ENCODE measurements at places on chromosomes 3 and 15. TPM values are rescaled to one million over a fixed set of nuclear protein-coding genes. Genes with fewer than 3 reads are reported as not detected.

- peak overlapping the region; percentile 51 for H3K4me3 ChIP-seq
- peak overlapping the region; percentile 76 for H3K27ac ChIP-seq
- peaks cover 19% of the 10 kb centered on the region for H3K4me1 ChIP-seq
- no peaks in the 10 kb centered on the region for H3K36me3 ChIP-seq
- DNase-seq, result no peak
Observed at GRCh38 chr15:40941068-40941527, 12.0 kb downstream of the DLL4 start.

DNA sequence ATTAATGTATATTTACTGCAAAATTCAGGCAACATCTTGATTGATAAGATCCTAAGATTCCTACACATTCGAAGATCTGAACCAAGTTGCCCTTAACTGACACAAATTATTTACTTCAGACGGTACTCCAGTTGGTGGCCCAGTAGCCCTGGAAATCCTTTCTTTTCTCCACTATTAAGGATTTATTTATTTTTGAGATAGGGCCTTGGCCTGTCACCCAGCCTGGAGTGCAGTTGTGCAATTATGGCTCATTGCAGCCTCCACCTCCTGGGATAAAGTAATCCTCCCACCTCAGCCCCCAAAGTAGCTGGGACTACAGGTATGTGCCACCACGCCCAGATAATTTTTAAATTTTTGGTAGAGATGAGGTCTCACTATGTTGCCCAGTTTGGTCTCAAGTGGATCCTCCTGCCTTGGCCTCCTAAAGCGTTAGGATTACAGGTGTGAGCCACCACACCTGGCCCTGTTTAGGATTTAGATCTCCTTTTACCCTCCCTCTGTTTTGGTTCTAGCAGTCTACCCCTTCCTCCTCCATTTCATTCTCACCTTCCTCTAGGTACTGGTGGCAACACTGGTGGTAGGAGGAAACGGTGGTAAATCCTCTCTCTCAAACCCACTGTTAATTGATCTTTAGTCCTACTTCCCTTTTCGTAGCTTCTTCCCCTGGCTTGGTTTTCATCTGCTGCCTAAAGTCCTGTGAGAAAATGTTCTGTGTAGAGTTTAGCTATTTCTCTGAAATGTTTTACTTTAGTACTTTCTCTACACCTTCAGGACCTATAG is 12.7 kb upstream of the ZNF609 start:
- no peaks in the 10 kb centered on the region for H3K36me3 ChIP-seq
- peaks cover 16% of the 10 kb centered on the region for H3K4me1 ChIP-seq
- no peak overlapping the region for H3K27ac ChIP-seq
- no peak overlapping the region for H3K4me3 ChIP-seq
- no peak for DNase-seq

GRCh38 chr3:154971341-154971740 is 108.8 kb upstream of the MME start:
- no peak for DNase-seq
- H3K27ac ChIP-seq, result no peak overlapping the region
- H3K4me3 ChIP-seq, result no peak overlapping the region
- no peaks in the 10 kb centered on the region for H3K27me3 ChIP-seq

- H3K4me1 ChIP-seq, result no peaks in the 10 kb centered on the region
- no peak overlapping the region for H3K27ac ChIP-seq
- H3K36me3 ChIP-seq, result no peaks in the 10 kb centered on the region
- no peak overlapping the region for H3K4me3 ChIP-seq
Observed at GRCh38 chr3:194376241-194376560, 6.7 kb upstream of the LRRC15 start.

DNA sequence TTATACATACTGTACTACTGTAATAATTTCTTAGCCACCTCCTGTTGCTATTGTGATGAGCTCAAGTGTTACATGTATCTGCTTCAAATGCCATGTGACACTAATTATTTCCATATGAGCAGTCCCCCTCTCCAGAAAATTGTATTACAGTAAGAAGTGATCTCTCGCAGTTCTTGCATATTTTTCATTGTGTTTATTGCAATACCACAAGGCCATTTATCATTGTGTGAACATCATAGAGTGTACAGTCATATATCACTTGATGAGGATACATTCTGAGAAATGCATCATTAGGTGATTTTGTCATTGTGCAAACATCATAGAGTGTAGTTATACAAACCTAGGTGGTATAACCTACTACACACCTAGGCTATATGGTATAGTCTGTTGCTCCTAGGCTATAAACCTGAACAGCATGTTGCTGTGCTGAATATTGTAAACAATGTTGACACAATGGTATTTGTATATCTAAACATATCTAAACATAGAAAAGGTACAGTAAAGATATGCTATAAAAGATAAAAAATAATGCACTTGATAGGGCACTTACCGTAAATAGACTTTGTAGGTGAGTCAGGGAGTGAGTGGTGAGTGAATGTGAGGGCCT is 189.6 kb upstream of the MLF1 start:
- H3K36me3 ChIP-seq, result no peaks in the 10 kb centered on the region
- no peak overlapping the region for H3K27ac ChIP-seq
- no peaks in the 10 kb centered on the region for H3K4me1 ChIP-seq
- no peak overlapping the region for H3K4me3 ChIP-seq
- DNase-seq, result peak; percentile 55

GRCh38 chr3:44950275-44950734 is 25.7 kb downstream of the ZDHHC3 start:
- 0 out of 2 replicates have a peak, but pooled peaks cover 4% of the 10 kb centered on the region for H3K4me1 ChIP-seq
- no peak overlapping the region for H3K4me3 ChIP-seq
- DNase-seq, result no peak
- H3K36me3 ChIP-seq, result no peaks in the 10 kb centered on the region

DNA sequence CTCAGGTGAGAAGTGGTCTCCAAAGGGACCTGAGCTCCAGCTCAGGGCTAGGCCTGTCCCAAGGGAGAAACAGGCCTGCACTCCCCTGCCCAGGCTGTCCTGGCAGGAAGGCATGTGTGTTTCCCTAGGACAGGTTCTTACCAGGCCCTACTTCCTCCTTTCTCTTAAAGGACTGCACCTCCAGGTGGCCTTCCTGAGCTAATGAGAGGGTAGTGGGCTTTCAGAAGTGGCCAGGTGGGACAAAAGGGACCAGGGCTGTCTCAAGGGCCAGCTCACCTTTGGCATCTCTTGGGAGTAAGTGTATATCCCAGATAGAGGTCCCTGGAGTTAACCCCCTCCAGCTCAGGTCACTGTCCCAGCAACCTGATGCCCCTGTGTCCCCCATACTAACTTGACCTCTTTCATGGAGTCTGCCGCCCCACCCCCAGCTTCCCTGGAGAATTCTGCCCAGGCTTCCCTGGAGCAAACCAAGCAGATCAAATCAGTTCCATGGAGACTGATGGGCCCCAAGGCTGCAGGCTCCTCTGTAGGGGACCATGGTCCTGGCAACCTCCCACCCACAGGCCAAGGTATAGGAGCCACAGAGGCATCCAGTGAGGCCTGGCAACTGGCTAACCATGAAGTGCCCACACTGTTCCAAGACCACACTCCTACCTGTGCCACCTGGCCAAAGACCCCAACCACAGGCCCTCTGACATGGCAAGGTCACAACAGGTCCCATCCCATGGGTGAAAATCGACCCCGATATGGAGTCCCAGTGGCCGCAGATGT is 67.6 kb downstream of the ZNF445 start:
- no peak for DNase-seq
- no peak overlapping the region for H3K27ac ChIP-seq
- no peaks in the 10 kb centered on the region for H3K27me3 ChIP-seq
- no peaks in the 10 kb centered on the region for H3K36me3 ChIP-seq

GRCh38 chr3:110518031-110518430 is 553.6 kb upstream of the NECTIN3 start:
- H3K27me3 ChIP-seq, result no peaks in the 10 kb centered on the region
- H3K4me3 ChIP-seq, result no peak overlapping the region
- DNase-seq, result no peak
- no peaks in the 10 kb centered on the region for H3K4me1 ChIP-seq

DNA sequence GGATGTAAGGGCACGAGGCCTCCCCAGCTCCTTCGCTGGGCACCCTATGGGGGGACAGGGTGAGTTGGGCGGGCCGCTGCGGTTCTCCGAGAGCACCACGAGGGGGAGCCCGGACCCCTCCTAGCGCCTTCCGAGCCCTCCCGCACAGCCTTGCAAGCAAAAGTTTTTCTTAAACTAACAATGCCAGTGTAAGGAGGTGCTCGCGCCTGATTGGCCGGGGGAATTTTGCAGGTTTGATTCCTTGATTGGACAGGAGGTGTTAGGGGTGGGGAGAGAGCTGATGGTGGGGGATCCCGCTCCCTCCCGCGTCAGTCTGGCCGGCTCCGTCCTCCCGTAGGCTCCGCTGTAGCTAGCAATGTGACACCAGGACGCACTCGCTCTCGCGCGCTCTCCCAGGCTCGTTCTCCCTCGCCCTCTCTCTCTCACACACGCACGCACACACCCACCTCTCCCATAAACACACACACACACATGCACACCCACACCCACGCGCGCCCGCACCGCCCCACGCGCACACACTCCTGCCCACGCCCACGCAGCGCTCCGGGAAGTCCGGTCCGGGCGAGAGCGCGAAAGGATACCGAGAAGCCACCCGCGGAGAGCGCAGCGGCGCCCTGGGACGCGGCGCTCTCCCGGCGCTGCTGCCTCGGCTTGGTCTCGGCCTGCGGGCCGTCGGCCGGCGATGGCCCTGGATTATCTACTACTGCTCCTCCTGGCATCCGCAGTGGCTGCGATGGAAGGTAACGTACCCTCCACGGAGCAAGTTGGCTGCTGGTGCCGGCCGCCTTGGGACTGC is at the start of gene EPHB1:
Gene EPHB1, plus strand, starts transcription at position 311 of the 796 bp plus-strand sequence.
- peak within 1 kb of the TSS; percentile 45 for H3K4me3 ChIP-seq
- H3K4me1 ChIP-seq, result no peaks in the 10 kb centered on the region
- peak; percentile 54 for DNase-seq
- H3K36me3 ChIP-seq, result no peaks in the 10 kb centered on the region

DNA sequence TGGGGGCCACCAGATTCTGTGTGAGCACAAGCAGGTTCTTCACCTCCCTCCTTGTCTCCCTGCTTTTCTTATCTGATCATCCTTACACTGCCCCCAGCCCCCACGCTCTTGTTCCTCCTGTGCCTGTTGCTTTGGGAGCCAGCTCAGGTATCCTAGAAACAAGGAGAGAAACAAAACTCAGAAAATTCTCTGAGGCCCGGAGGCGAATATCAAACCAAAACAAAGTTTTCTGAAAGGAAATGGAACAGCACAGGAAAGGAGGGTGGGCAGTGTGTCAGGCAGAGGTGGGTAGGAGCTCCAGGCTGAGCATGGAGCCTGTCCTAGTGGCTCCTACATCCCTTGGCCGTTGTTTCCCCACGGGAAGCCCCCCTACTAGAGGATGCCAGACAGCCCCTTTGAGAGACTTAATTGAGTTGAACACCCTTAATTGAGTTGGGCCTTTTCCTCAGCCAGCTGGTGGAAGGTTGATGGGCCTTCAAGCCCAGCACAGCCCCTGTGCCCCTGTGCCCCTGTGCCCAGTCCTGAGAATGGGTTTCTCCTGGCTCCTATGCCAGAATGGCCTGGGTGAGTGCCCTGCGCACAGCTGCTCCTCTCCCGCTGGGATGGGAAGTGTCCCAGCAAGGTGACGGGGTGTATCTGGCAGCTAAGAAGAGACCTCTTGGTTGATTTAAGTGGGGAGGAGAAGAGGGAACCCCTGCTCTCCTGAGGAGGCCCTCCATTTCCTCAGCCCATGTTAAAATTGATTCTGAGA is 22.8 kb upstream of the JMJD7 start:
- H3K27ac ChIP-seq, result no peak overlapping the region
- no peak overlapping the region for H3K4me3 ChIP-seq
- H3K27me3 ChIP-seq, result no peaks in the 10 kb centered on the region
- no peaks in the 10 kb centered on the region for H3K36me3 ChIP-seq
- H3K4me1 ChIP-seq, result no peaks in the 10 kb centered on the region

DNA sequence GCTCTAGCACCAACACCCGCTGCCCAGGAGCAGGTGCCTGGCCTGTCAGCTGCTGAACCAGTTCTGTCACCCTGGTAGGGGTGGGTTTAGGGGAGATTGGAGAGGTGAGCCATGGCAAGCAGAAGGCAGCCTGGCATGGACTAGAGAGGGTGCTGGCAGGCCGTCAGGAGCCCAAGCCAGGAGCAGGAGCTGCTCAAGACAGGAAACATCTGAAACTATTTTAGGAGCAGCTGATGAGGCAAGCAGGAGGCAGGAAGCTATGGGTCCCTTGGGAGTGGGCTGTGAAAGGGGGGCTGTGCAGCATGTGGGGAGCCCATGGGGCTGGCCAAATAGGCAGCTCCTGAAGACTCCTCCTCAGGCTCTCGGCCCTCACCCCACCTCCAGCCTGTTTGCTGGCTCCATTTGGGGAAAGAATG is 2.3 kb downstream of the INKA1 start:
- no peaks in the 10 kb centered on the region for H3K36me3 ChIP-seq
- H3K4me3 ChIP-seq, result no peak overlapping the region
- no peaks in the 10 kb centered on the region for H3K27me3 ChIP-seq
- no peak for DNase-seq

GRCh38 chr3:10444511-10444910 is 60.9 kb downstream of the ATP2B2 start:
- H3K36me3 ChIP-seq, result no peaks in the 10 kb centered on the region
- DNase-seq, result no peak
- H3K27me3 ChIP-seq, result no peaks in the 10 kb centered on the region
- no peak overlapping the region for H3K27ac ChIP-seq
- no peaks in the 10 kb centered on the region for H3K4me1 ChIP-seq

DNA sequence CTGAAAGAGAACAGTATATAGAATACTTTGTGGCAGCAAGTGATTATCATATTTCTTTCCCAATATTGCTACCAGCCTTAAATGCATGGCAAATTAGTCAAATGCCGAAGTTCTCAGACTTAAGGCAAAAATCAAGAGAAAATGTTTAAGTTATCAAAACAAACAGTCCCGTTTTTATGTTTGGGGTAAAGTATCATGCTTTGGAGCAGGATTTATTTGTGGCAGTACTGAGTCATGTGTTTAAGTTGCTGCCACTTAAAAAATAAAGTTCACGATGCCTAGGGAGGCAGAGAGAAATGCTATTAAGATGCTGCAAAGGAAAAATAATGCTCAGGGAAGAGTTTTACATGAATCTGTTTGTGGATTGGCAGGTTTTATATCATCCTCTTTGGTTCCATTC is 417.4 kb upstream of the MDFIC2 start:
- H3K4me1 ChIP-seq, result no peaks in the 10 kb centered on the region
- no peaks in the 10 kb centered on the region for H3K27me3 ChIP-seq
- no peak overlapping the region for H3K27ac ChIP-seq

- H3K27ac ChIP-seq, result no peak overlapping the region
- no peaks in the 10 kb centered on the region for H3K27me3 ChIP-seq
- no peak overlapping the region for H3K4me3 ChIP-seq
- DNase-seq, result no peak
Observed at GRCh38 chr3:9783954-9784353, 8.3 kb downstream of the TADA3 start.

PPARG gene
- 88.1 TPM for total RNA-seq

CNBP gene
- 355 TPM for total RNA-seq

FILIP1L gene
- total RNA-seq, result 3.2 TPM

LRRC34 gene
- 1.2 TPM for total RNA-seq

CCR9 gene
- total RNA-seq, result not detected

SLC22A14 gene
- 0.13 TPM for total RNA-seq

BOC gene
- total RNA-seq, result 0.33 TPM

GPR62 gene
- not detected for total RNA-seq

CPNE4 gene
- total RNA-seq, result not detected

ISL2 gene
- 0.51 TPM for total RNA-seq
